ENCODE measurements at places on chromosomes 16 and 17.

DNA sequence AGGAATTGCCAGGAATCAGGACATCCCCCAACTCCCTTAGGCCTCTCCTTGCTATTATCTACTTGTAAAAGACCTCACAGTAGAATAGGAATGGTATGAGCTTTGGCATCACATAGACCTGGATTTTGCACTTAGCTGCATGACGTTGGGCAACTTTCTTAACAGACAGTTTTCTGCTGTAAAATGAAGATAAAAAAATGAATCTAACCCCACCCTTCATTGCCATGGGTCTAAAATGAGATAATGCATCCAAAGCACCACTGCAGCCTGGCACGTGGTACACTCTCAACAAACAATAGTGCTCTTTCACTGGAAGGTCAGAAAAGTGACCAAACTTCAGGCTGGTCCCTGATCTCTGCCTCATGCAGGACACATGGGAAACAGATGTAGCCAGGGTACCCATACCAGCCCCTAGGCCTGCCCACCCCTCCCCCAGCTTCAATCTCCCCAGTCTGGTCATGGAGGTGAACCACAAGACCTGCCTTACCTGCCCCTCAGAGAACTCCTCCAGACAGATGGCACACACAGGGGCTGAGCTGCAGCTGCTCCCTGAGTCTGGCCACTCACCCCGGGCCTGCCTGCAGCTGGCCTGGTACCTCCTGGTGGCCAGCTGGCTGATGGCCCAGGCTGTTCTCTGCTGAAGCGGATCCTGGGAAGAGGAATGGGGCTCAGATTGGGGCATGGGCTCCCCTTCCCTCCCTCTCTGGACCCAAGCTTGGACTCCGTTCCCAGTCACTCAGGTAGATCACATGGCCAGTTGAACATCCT lies 8.5 kb upstream of the SUPT4H1 start:
- DNase-seq = no peak

GRCh38 chr16:85894266-85894665 lies 4.7 kb upstream of the IRF8 start:
- no peak for DNase-seq

DNA sequence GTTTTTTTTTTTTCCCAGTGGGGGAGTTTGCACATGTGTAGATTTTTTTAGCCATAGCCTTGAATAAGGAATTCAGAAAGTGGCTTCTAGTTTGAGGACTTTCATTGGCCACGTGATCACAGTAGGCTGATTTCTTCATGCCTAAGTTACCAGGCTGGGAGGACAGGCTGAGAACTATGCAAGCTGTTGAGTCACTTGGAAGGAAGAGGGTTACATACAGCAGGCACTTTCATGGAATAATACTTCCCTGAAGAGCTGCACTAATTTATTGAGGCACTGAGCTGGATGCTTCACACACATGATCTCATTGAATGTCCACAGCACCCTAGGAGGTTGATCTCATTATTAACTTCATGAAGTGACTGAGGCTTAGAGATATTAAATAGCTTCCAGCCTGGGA lies 22.8 kb downstream of the PRKCB start:
- DNase-seq = no peak

DNA sequence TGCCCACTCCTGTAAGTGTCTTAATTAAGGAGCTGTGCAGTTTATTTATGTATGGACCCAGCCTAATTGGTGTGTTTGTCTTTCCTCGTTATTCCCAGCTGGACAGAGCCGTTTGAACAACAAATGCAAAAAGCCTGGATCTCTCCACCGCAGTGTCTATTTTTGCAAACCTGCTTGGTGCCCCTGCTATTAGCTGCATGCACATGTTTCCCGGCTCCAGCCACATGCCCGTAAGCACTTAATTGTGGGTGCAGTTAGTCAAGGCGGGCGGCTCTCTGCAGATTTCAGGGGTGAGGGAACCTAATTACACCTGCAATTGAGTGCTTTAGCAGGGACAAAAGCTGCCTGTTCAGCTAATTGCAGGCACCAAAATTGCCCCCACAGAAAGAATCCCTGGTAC lies 74.0 kb upstream of the GSE1 start:
- DNase-seq = no peak

- no peak for DNase-seq
Measured at GRCh38 chr16:68429076-68429854, 19.0 kb downstream of the SMPD3 start.

GRCh38 chr16:79535130-79535529 lies 65.4 kb downstream of the MAF start:
- DNase-seq = no peak

DNA sequence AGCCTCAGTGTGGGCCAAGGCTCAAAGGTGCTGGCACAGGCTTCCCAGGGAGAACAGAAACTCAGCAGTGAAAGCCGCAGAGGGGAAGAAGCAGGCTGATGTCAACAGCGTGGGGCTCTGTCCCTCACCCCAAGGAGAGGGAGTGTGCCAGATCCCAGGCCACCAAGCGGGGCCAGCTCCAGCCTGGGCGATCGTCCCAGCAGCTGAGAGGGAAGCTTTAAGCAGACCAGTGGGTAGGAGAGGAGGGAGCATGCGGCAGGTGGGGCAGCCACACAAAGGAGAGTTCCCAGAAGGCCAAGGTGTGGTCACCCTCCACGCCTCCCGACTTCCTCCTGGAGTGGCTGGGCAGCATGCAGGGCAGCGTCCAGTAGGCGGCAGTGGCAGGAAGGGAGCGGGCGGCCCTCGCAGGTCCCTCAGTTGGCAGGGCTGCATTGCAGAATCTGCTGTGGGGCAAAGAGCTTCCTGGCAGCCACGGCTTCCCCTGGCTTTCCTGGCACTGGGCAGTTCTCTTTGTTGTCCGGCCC lies 6.0 kb downstream of the SYNGR2 start:
- DNase-seq = no peak

DNA sequence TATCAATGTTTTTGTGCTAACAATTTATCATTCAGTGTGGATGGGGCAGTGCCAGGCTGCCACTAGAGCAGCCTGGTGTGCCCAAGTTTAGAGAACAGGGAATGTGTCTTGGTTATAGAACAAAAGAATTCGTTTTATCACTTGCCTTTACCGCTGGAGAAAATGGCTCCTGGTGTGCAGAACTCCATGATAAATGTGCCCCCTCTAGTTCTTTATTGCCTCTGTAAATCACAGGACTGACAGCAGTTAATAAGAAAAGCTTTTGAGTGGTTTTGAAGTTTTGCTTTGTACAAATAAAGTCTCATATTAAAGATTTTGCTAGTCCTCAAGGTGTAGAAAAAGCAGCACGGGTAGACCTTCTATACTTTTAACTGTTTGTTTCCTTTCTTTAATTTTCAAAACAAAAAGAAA lies 28.2 kb upstream of the PSMD7 start:
- DNase-seq = no peak

DNA sequence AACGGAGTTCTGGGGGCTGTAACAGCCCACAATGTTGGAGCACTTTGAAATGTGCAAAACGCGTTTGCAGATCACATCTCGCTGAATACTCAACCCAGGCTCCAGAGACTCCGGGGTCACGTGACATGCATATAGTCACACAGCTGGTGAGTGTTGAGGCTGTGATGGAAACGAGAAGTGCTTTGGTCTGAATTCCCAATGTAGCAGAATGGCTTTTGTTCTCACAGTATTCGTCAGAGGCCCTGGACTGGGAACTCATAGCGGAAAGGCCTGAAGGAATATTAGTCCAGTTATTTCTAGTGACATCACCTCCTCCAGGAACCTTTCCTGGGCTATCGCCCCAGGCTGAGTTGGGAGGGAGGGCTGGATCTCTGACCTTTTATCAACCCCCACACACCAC lies 95.8 kb upstream of the CRHR1 start:
- DNase-seq = no peak

DNA sequence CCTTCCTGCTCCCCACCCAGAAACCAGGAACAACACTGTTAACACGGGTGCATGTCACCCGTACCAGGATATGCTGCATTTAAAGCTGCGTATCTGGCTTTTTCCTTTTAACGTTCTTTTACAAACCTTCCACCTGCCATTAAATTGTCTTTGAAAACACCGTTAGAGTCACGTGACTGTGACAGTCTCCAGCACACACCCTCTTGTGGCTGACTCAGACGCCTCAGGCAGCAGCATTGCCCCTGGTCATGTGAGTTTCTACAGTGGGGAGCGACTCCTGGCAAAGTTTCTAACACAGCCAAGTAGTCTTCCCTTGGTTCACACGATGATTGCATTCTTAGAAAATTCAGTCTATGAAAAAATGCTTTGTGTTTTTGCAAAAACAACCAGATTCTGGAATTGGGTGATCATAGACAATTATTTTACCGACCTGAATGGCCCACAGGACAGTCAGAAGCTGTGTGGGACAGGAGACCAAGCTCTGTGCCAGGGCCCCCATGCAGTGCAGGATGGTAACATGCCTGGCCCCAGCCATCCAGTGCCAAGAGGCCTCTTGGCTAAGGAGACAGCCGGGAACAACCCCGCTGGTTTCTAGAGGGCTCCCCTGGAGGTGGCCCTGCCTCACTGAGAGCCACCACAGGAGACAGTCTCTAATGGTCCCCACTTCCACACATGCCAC lies 199.1 kb downstream of the KATNIP start:
- DNase-seq = peak; percentile 23

DNA sequence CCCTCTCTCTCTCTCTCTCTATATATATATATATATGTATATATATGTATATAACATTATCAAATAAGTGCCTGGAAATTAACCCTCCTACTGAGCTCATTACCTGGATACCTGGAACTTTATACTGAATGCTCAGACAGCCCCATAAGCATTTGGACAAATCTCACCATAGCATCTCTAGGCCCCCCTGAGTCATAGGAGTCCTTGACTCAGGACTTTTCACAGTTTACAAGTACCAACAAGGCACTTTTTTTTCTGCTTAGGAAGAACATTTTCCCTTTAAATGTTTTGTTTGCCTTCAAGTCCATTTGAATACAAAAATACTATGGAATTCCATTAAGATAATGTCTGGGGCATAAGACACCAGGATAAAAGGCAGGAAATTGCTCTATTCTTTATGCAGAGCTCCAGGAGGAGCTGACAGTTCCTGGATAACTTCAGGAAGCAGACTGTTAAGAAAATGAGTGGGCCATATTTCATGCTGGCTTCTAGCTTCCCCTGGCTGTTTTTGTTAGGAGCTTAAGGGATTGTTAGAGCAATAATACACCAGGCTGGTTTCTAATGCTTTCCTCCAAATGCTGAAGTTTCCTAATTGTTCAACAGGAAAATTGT lies 171.7 kb upstream of the ASIC2 start:
- no peak for DNase-seq

DNA sequence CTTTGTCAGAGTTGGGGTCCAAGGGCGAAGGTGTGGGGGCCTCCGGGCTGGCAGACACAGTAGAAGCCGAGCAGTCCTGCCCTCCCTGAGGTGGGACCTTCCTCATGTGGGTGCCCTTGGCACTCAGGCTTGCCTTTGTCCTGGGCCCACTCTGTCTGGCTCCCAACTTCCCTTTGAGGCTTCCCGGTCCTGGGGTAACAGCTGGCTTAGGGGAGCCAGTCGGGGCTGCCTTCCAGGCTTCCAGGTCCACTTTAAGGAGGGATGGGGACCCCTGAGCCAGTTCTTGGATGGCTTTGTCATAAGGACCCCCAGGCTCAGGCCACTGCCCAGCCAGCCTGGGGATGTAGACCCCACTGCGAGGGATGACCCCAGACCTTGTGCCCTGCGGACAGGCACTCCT lies 7.8 kb downstream of the GAS2L2 start:
- DNase-seq = no peak

GRCh38 chr17:51860954-51861561 lies 297.5 kb downstream of the CA10 start:
- no peak for DNase-seq

DNA sequence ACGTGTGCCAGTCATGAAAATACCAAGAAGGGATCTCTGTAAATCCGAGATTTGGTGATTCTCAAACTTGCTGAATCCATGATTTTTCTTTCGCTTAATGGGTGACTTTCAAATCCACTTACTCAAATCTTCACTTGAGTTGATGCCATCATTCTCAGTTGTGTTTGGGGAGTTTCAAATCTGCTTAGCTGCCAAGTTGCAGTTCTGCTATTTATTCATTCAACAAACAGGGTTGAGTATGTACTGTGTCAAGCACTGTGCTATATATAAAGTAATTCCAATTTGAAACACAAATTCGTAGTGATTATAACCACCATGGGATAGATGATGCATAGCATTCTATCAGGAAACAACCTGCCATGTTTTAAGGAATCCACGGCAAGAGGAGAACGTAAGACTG lies 394.3 kb downstream of the CDH13 start:
- no peak for DNase-seq

- DNase-seq = peak; percentile 50
Measured at GRCh38 chr16:88455610-88456355, 2.7 kb downstream of the ZFPM1 start.

- DNase-seq = no peak
Measured at GRCh38 chr16:66948837-66949225, 12.2 kb upstream of the CES3 start.

DNA sequence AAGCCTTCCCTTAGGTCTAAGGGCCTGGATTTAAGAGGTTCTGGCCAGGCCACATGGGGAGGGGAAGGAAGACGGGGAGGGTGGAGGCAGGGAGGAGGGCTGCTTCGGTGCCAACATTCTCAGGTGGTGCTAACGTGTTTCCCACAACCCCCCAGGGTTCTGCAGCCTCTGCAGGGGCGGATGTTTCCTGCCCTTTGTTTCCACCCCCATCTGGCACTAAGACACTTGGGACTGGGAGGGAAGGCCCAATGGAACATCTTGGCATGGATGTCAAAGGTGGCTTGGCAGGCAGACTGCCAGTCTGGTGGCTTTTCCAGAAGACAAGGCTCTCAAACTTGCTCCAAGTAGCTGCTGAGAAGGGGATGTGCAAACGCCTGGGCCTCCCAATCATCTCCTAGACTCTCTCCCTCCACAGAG lies 12.7 kb downstream of the HIC1 start:
- DNase-seq = no peak

DNA sequence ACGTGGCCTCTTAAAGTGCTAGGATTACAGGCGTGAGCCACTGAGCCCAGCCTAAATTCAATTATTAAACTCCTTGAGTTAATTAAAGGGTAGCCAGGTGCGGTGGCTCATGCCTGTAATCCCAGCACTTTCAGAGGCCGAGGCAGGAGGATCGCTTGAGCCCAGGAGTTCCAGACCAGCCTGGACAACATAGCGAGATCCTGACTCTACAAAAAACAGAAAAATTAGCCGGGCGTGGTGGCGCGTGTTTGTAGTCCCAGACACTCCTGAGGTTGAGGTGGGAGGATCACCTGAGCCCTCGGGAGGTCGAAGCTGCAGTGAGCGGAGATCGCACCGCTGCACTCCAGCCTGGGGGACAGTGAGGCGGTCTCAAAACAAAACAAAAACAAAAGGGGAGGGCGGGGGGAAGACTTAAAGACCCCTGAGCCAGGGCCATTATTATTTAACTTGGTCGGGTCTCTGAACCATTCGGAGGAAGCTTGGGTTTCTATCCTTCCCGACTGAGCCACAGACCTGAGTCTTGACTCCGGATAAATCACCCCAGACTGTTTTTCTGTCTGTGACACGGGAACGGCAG lies 19.5 kb downstream of the BCL7C start:
- no peak for DNase-seq

DNA sequence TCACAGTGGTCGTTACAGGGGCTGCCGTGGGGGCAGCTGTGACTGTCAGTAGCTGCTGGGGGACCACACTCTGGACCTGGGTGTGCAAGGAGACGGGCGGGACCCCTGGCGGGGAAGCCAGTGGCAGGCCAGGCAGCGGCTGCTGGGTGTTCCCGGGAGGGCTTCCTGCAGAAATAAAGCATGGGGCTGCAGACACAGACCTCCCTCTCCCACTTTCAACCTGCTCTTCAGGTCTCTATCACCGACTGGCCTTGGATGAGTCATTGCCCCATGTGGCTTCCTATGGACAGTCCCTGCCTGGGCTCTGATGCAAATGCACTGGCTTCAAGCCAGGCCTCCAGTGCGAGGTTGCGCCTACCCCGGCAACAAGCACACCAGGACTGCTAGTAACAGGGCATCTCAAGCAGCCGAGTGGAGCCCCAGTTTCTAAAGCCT lies 17.2 kb downstream of the SREBF1 start:
- DNase-seq = no peak
